ENCODE measurements at places on chromosomes 6 and 20.

- DNase-seq = no peak
Observed at GRCh38 chr6:161744211-161745067, 470.6 kb upstream of the AGPAT4 start.

DNA sequence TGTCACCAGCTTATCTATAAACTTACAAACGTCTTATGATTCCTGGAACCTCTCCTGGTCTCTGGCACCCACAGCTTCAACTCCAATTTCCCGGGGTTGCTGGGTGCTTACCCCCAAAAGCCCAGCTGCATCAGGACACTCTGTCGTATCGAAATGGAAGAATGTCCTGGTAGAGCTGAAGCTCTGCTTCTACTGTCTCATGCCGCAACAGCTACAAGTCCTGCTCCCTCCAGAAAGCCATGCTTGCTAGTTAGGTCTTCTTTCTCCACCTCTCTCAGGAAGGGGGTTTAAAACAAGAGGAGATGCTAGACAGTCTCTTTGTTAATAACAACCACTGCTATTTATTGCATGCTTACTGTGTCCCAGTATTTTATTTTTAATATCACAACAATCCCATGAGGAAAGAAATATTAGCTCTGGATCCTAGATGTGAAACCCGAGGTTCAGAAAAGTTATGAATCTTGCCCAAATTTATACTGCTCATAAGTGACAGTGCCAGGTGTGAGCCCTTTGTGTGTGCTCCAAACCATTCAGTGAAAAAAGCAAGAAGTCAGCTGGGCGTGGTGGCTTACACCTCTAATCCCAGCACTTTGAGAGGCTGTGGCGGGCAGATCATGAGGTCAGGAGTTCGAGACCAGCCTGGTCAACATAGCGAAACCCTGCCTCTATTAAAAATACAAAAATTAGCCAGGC lies 82.3 kb upstream of the GCM1 start:
- DNase-seq = no peak

DNA sequence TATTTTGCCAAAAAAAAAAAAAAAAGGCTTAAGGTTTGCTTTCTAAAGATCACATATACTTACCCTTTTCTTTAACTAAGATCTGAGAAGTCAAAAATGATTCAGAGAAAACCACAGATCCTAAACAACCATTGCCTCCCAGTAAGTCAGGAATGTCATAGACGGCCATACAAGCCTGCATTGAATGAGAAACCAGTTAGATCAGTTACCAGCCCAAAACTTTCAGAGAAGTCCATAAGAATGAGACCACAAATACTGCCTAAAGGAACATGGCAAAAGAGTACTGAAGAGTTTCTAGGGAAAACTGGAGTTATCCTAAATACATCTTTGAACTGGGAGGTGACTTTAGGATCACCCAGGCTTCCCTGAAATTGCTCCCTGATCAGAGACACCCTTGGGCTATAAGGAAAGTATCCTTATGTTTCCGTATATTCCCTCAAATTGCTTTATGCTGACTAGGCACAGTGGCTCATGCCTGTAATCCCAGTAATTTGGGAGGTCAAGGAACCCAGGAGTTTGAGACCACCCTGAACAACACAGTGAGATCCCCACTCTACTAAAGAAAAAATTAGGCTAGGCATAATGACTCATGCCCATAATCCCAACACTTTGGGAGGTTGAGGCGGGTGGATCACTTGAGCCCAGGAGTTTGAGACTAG lies 79.4 kb upstream of the SLC4A11 start:
- no peak for DNase-seq

- DNase-seq = no peak
Observed at GRCh38 chr6:5998711-5999687, 7.7 kb downstream of the NRN1 start.

DNA sequence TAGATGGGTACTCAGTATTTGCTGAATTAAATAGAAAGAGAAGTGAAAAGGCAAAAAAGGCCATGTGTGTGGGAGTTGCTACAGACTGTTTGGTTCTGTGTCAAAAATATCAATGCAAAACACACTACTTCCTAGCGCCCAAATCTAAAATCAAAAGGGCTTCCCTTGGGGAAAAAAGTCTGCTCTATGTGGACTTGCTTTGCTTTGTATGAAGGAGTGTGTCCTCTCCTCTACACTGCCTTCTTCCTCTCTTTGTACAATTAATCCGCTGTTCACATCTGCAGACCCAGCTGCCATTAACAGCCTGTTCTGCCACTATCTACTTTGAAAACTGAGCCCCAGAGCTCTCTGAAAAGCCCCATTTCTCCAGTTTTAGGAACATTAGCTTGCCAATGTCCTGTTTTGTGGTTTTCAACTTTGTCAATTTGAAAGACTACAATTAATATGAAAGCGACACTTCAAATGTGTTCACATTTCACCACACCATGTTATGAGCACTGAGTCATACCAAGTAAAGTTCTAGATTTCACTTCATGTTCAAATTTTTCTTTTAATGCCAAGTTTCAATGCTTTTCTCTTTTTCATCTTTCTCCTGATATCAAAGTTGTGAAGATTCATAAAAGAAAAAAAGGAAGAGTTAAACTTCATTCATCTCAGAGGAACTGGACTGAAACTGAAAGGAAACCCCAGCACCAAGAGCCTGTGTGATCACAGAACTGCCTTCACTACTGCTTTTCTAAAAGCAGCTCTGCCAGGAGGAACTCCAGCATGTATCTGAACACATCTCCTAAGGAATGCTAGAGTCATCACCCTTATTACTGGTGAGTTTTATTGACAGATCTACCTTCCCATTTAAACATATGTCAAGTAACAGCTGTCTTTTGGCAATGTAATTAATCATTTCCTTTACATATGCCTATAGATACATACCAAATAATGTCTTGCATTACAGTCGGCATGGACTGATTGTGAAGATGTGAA lies 102.6 kb downstream of the KIF13A start:
- no peak for DNase-seq

- no peak for DNase-seq
Observed at GRCh38 chr6:24646771-24647170, 780 bp upstream of the KIAA0319 start.

GRCh38 chr6:45129051-45129450 lies 199.1 kb upstream of the RUNX2 start:
- DNase-seq = no peak

- DNase-seq = no peak
Observed at GRCh38 chr6:110859335-110859792, 15.2 kb upstream of the AMD1 start.

- DNase-seq = no peak
Observed at GRCh38 chr6:108277831-108278230, 17.0 kb upstream of the SNX3 start.

GRCh38 chr20:3446779-3447178 lies 24.0 kb upstream of the ATRN start:
- DNase-seq = no peak

- no peak for DNase-seq
Observed at GRCh38 chr20:64162239-64162910, 1.9 kb upstream of the MYT1 start.

GRCh38 chr6:11947063-11947462 lies 65.0 kb upstream of the HIVEP1 start:
- DNase-seq = no peak

DNA sequence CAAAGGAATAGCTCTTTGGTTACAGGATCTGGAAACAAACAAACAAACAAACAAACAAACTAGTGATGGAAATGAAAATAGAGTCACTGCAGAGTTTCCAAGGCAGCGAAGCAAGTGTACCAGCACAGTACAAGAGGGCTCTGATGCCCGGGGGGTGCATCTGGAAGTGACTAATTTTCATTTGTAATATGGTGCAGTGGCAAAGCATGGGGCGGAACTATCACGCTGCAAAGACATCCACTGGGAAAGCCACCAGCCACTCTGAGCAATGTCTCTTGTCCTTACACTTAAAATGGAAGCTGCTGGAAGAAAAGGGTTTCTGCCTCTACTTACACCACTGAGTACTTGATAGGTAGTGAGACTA lies 44.4 kb upstream of the NEDD9 start:
- DNase-seq = no peak

DNA sequence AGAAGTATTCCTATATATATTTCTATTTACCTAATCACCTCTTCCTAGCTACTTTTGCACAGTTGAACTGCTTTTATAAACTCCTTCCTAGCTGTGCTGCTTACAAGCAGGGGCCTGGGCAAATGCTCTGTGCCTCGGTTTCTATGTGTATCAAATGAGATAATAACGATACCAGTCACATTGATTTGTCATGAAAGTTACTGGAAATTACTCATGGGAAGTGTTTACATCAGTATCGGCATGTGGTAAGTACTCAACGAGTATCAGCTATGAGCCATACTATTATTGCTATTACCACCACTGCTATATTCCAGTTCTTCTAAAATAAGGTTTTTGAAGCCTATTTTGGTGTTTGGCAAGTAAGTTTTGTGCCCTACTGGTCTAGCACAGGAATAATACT lies 4.9 kb downstream of the LAMA4 start:
- DNase-seq = no peak

DNA sequence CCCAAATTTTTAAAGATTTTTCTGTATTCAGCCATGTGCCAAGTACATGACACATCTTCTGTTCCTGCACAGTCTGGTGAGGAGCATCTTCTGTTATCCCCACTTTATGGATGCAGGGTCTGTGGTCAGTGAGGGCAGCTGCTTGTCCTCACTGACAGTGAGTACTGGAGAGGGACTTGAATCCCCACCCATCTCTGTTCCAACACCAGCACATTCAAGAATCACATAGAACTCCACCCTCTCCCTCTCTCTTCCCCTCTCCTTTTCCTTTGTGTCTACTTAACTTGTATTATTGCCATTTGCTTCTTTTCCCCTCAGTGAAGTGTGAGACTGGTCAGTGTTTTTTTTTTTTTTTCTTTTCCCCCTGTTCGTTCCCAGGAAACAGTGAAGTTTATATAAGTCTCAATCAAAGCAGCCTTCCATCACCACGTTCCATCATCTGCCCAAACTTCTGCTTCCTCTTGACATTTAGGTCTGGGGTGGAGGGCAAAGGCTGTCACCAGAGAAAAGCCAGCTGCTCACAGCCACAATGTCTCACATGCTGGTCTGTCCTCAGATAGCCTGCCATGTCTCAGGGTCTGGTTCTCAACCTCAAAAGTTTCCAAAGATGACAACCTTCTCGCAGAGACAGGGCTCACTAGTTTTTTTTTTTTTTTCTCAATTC lies 110.0 kb upstream of the SSTR4 start:
- no peak for DNase-seq

DNA sequence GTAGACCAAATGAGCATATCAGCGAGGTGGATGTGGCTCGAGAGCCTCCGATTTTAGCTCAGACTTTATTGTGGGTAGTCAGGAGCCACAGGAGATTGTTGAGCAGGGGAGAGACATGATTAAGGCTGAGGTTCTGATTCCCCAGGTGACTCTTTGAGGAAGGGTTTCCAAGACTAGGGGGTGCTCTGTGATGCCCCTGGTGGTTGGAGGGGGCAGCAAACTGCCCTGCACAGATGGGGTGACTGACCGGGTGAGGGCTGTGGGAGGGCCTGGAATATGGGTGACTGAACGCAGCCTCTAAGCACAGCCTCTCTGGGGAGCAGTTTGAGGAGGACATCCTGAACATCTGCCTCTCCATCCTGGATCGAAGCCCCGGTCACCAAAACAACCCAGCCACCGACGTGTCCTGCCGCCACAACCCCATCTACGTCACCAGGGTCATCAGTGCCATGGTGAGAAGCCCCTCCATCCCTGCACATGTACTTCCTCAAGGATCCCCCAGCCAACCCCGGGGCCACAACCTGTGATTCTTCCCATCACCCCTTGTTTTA lies 17.0 kb downstream of the TGM6 start:
- no peak for DNase-seq

- no peak for DNase-seq
Observed at GRCh38 chr6:111617149-111617548, 11.5 kb upstream of the TRAF3IP2 start.

DNA sequence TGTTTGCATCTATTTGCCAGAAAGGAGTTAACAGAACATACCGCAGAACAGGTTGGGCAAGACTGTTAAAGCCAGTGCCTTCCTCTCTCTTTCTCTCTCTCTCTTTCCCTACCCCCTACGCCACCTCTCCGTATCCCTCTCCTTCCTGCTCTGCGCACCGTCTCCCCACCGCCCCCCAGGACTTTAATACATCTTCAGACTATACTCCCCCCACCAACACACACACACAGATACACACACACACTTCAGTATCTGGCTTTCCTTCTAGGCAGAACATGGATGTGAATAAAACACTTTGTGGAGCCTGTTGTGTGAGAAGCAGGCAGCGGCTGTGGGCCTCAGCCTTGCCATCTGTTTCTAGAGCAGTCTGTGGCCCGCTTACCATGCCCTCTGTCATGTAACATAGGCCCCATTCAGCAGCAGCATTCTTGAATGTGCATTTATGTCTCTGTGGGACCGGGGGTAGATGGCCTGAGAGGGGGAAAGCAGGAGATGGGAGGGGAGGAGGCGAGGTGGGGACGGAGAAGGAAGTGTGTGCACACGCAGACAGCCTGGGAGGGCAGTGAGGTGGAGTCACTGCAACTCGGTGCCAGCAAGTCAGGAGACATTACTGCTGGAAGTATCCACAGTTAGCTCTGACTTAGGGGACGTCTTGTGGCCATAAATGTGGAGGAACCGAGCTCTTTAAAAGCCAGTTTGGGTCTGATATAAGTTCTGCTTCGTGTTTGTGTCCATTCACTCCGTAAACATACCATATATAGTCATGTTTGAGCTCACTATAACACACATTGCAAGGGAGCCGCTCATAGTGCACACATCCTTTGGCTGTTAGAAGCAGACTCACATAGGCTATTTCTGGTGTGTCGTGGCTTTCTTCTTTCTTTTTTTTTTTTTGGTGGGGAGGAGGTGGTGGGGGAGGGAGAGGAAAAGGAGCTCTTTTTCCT lies 38.4 kb downstream of the RREB1 start:
- DNase-seq = no peak

- no peak for DNase-seq
Observed at GRCh38 chr6:144296973-144297372, 11.8 kb downstream of the UTRN start.

- DNase-seq = no peak
Observed at GRCh38 chr6:48200869-48201390, 89.9 kb upstream of the PTCHD4 start.

DNA sequence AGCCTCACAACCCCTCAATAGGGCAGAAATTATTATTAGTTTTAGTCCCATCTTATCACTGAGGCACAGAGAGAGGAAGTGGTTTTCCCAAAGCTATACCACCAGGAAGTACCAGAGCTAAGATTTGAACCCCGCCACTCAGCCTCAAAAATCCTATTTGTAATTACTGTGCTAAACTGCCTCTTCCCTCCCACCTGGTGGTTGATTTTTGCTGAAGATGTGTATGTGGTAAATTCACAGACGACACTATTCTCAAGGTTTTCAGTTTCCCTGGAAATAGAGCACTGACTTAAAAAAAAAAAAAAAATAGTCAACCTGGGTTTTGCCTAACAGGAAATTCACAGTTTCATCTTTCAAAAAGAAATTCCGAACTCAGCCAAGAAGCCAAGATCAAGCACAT lies 57.9 kb downstream of the TSHZ2 start:
- DNase-seq = no peak
